ENCODE measurements at places on chromosomes 3 and 15.

DNA sequence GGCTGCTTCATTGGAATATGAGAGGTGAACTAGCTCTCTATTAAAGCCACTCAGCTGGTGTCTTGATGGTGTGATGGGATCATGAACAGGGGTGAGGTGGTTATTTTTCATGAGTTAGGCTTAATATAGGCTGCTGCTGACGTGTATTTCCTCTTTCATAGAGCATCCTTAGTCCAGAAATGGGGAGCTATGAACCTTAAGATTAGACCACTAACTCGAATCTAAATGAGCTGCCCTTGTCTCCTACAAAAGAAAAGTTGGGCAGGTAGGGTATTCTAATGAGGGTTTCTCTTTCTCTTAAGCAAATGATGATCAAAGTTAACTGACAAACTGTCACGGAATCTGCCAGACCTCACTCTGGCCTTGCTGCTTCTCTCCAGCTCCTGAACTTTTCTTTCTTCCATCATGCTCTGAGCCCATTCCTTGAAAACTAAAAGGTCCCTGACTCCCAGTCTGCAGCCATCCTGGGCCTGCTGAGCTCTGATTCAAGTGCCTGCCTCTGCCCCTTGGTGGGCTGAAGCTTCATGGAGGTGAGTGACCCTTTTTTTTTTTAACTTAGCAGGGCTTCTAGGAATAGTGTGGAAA lies at the start of gene TRIM69:
Gene TRIM69, plus strand, starts transcription at position 348 of the 585 bp plus-strand sequence. Its CDS starts 177 bp downstream, at position 525.
- DNase-seq: no peak

DNA sequence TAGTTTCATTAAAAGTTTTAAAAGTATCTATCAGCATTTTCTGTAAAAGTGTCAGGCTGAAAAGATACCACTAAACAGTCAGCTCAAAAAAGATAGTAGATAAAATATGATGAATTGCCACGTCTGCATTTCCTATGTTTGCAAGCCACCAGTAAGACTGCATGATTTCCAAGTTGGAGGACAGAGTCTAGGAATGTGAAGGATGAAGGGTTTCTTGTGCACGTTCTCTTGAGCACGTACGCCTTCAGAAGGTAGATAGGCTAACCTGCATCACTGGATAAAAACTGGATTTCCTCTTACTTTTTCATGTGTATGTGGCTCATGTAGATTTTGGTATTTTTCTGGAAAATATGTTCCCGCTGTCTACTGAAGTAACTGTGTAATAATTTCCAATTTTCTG lies 9.9 kb upstream of the SEMA6D start:
- DNase-seq: no peak

GRCh38 chr15:89633585-89633984 lies 21.7 kb downstream of the KIF7 start:
- no peak for DNase-seq

DNA sequence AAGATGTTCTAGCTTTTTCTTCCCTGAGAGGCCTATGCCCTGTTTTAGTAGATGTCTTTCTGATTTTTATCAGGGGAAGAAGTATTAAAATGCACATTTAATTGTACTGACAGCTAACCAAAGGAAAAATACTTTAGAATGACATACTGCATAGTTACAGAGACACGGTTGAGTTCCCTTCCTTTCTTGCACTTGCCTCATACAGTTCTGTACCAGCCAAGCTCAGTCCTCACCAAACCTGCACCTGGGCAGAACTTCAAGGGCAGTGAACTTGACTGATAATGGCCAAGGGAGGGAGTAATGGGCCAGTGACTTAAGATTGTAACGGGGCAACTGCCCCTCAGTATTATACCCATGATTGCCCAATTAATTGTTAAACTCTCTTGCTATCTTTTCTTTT lies 34.1 kb upstream of the RASGRP1 start:
- no peak for DNase-seq

DNA sequence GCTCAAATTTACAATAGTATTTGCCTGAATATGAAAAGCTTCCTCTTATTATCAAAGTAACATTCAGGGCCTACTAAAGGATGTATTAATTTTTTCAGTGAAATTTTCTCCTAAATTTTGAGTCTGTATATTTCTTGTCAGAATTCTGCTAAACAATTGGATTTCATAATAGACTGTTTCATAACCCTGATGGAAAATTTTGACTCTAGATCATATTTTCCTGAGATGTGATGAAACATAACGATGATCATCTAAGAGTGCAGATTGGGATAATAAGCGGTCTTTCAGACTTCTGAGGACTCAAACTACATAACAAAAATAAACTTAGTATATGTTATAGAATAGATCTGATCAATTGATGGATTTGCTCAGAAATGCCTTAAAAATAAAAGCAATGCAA lies 574.5 kb upstream of the TBL1XR1 start:
- DNase-seq: no peak
